Tibial artery (tissue), 4 donors: ENCODE measurements at places on chromosomes 4 and X.

GRCh38 chr4:125489952-125490690 lies 175.4 kb downstream of the FAT4 start:
- DNase-seq = no peak

DNA sequence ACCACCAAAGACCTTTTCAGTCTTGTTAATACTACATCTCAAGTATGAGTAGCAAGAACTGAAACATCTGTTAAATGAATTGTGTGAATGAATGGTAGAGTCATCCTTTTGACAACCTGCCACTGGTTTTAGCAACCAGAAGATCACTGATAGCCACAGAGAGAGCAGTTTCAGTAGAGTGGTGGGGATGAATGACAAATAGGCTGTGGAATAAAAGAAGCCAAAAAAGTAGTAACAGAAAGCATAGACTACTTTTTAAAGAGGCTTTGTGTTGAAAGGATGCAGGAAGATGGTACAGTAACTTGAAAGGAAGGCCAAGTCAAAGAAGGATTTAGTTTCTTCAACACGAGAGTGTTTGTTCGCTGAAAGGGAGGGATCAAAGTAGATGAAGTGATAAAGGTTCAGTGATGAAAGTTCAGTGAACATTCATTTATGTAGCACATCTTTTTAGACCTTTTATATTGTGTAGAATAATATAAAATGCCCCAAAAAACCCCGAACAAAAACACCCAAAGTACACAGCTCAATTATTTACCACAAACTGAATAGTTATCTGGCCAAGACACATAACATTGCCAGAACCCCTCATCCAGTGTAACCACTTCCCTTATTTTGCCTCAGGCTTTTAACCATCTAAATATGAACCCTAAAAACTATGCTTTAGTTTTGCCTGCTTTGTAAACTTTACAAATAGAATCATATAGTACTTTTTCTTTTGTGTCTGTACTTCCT lies 40.1 kb upstream of the EIF1AX start:
- DNase-seq = no peak

DNA sequence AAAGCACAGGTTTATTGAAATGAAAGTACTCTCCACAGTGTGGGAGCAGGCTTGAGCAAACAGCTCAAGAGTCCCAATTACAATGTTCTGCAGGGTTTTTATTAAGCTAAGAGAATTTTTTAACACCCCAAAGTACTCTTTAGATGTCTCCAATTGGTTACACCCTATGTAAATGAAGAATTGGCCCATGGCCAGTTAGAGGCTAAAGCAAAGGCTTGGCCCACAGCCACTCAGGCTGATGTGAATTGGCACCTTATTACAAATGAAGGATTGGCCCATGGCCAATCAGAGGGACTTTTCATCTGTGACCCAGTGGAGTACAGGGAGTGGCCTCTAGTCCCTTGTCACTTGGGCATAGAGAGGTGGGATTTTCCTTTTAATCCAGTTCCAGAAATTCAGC lies 30.1 kb upstream of the IQCM start:
- DNase-seq = no peak

DNA sequence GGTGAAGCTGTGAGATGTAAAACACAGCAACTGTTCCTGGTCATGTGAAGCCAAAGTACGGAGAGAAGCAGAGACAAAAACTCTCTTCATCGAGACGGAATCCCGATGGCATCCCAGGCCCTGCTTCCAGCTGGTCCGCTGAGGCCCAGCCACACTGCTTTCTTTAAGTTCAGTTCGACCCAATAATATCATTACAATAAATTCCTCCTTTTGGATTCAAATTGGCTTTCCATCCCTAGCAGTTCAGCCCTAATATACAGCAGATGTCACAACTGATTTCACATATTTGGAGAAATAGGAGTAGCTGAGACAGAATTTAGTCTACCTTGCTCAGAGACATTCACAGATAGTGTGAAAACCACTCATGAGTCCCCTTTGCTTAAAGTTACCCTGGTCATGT lies 98.3 kb upstream of the SPRY1 start:
- DNase-seq = no peak

- DNase-seq = no peak
These were observed 39.3 kb upstream of the CLDN34 start for GRCh38 chrX:9927698-9928482.

- DNase-seq = no peak
These were observed 3.7 kb upstream of the BEX4 start for GRCh38 chrX:103211012-103211715.

- DNase-seq = no peak
These were observed 99.6 kb downstream of the PCDH18 start for GRCh38 chr4:137432446-137433311.

GRCh38 chr4:39908284-39908683 lies 69.4 kb downstream of the PDS5A start:
- no peak for DNase-seq

GRCh38 chr4:104404361-104404760 lies 90.3 kb downstream of the CXXC4 start:
- no peak for DNase-seq

GRCh38 chrX:48782795-48783194 lies 3.6 kb upstream of the GATA1 start:
- no peak for DNase-seq

DNA sequence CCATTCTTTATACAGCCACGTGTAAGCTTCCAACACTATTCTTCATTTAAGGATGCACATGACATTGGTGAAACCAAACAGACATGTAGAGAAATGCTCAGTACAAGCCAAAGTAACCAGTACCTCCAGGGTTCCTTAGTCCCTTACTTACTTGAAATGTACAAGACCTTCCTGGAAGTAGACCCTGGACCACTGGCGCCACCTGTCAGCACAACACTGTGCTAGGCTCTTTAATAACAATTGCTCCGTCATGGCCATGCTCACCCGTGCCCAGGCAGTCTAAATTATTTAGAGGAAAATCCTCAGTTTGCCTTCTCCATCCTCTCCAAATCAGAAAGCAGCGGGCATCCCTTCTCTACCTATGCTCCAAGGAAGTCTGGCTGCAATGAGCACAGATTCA lies 52.7 kb downstream of the ADGRA3 start:
- DNase-seq = no peak

DNA sequence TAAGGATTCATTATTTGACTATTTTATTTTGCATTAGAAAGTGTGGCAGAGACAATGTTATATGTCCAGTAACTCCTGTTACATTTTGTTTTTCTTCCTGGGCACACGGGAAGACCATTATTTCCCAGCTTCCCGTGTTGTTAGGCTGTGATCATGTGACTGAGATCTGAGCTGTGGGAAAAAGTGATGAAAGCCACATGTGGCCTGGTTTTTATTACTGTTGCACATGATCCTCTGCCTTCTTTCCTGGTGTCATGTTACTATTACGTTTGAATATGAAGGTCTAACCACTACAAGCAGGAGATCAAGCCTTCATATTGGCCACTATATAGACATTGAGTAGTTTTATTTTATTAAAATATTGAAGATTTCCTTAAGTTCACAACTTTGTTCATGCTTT lies 28.2 kb upstream of the MID1 start:
- DNase-seq = no peak

DNA sequence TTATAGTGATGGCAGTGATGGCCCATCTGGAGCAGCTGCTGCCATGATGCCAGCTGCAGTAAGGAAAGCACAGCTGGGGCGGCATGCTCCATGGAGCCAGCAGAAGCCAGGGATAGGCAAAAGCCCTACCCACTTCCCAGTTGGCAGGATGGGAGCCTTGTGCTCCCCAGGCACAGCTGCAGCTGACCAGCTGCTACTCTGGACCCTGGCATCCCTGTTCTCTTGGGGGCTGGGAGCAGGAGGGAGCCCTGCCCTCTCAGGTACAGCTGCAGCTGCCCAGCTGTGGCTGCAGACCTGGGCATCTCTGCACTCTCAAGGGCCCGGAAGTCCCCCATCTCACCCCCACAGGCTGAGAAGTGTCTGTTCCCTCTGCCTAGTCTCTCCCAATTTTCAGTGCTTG lies 531.9 kb downstream of the PCDH18 start:
- no peak for DNase-seq
